ENCODE measurements at places on chromosomes 4 and X. TPM values are rescaled to one million over a fixed set of nuclear protein-coding genes. Genes with fewer than 3 reads are reported as not detected.

GRCh38 chr4:101621120-101621519 is 169.4 kb upstream of the BANK1 start:
- DNase-seq = peak; percentile 11

DNA sequence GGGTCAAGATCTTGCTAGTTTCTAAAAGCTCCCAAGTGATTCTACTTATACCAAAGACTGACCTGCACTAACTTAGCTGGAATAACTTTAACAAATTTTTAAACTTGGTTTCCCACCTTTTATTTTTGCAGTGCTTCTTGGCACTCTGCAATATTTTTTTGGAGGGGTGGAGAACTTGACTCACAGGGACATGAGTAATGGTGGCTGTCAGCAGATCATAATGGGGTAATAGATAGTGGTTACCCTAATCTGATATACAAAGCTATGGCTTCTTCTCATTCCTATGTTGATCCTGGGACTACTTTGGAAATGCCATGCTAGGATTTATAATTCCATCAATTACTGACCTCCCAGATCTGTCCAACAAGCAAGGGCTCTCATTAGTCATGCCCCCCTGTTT is 295.7 kb downstream of the GPAT3 start:
- DNase-seq = no peak

DNA sequence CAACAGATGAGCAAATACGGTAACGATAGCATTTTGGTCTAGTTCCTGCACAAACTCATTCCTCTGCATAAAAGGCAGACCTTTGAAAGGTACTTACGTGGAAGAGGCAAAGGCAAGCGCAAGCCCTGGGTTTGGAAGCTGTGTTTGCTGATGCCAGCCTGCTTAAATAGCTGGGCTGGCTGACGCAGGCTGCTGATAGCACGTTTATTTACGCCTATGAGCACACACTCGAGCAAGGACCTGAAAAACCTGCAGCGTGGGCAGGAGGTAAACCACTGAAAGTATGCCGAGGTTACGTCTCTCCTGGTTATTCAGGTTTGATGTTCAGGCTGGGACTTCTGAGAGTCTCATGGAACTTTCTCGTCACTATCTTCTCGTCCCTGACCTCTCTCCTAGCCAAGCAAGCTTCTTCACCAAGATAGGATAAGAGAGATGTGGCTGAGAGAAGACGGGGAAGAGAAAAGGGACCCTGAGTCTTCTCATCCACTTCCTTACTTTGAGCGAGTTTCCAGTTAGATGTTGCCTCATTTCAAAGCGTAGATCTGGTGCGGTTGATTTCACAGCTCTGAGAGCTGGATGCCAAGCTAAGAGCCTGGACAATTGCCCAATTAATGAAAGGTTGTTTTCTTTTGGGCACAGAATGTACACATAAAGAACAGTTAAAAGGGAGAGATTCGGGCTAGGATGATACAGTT is at the start of gene HOPX:
Gene HOPX, minus strand, starts transcription at position 139 of the 695 bp plus-strand sequence. CDS start 23,480 bp downstream, outside the sequence.
- no peak for DNase-seq

- no peak for DNase-seq
Observed at GRCh38 chrX:77628294-77629025, 157.6 kb downstream of the ATRX start.

- DNase-seq = no peak
Observed at GRCh38 chrX:340121-340520, 21.5 kb upstream of the GTPBP6 start.

DNA sequence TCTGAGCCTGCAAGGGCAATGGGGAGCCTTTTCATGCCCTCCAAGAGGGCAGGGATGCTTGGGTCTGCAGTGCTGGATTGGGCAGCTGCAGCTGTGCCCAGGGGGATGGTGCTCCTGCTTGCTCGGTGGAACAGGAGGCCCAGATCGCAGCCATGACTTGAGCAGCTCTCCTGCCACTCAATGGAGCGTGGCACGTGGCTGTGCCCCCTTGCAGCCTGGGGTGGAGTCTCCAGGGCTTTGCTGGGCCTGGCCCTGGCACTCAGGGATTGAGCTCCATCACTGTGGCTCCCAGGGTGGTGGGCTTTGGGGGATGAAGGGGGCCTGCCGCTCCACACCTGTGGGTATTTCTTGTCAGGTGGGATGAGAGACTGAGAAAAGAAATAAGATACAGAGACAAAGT is 53.4 kb upstream of the IBSP start:
- DNase-seq = no peak

GIMD1 gene
- total RNA-seq = not detected

ZBTB49 gene
- total RNA-seq = 4.6 TPM

MFAP3L gene
- total RNA-seq = 4.3 TPM

IQCM gene
- total RNA-seq = not detected

MAB21L2 gene
- 52.5 TPM for total RNA-seq

FTSJ1 gene
- total RNA-seq = 70.7 TPM
